ENCODE measurements at places on chromosomes 5 and 9.

- DNase-seq, result no peak
Measured at GRCh38 chr5:58629271-58630159, 46.6 kb downstream of the RAB3C start.

- no peak for DNase-seq
Measured at GRCh38 chr5:41223962-41224361, 10.6 kb upstream of the C6 start.

DNA sequence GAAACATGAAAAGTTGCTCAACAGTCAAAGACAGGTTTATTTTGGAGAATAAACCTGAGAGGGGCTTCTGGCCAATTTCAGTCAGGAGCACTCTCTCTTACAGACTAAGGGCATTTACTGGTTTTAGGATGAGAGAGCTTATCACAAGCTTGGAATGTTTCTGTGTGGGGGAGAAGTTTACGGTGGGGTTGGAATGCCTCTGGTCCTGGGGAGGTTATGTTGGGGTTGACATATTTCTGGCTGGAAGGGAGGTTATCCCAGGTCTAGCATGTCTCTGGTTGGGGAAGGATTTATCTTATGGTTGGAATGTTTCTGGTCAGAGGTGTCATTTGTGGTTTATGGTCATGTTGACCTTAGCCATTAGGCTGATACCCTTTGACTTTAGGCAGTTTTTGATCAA lies 1867.3 kb downstream of the EFNA5 start:
- no peak for DNase-seq

DNA sequence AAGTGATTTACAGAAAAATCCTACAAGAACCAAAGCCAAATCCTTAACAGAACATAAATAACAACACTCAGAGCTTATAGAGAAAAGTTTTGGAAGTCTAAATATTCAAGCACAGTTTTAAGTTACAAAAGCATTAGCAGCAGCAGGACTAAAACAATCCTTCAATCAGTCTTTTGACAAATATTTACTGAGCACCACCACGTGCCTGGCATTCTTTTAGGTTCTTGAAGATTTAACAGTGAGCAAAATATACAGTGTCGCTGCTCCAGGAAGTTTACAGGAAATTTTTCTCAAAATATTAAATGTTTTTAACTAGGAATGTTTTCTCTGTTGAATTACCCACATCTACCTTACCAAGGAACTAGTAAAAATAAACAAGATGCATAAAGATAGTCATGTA lies 11.4 kb downstream of the EPB41L4A start:
- DNase-seq, result no peak

DNA sequence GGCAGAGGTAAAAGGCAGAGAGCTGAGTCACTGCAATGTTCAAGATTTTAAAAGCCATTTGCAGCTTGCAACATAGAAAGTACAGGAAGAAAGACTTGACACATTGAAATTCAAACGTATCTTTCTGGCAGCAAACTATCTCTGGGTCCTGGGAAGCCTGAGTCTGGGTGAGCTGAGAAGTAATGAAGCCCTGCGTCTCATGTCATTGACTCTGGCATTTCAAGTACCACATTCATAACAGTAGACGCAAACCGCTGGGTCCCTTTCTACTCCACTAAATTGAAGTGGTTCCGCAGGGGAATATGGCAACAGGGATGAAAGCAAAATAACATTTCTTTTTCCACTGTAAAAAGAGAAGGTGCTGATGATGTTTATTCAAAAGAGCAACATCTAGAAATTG lies 694.3 kb downstream of the BRINP1 start:
- no peak for DNase-seq
